Activated CD4-positive, alpha-beta T cell treated with anti-CD3 and anti-CD28 coated beads for 1 hour (primary cell): ENCODE measurements at places on chromosomes 11 and 22.

DNA sequence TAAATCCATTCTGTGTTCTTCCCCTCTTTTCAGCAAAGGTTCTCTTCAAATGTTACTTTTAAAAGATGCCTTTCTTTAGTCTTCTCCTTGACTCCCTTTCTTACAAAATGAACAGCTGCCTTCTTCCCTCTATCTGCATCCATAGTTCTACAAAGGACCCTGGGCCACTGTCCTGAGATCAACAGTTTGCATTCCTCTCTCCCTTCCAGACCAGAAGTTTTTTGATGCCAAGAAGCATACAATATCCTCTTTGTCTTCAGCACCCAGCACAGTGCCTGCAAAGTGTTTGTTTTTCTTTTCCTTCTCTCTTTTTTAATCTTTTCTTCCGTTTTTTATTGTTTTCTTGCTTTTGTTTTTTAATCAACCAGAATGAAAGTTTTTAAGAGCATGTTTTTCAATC lies 183.5 kb upstream of the SNX19 start:
- no peak for DNase-seq

DNA sequence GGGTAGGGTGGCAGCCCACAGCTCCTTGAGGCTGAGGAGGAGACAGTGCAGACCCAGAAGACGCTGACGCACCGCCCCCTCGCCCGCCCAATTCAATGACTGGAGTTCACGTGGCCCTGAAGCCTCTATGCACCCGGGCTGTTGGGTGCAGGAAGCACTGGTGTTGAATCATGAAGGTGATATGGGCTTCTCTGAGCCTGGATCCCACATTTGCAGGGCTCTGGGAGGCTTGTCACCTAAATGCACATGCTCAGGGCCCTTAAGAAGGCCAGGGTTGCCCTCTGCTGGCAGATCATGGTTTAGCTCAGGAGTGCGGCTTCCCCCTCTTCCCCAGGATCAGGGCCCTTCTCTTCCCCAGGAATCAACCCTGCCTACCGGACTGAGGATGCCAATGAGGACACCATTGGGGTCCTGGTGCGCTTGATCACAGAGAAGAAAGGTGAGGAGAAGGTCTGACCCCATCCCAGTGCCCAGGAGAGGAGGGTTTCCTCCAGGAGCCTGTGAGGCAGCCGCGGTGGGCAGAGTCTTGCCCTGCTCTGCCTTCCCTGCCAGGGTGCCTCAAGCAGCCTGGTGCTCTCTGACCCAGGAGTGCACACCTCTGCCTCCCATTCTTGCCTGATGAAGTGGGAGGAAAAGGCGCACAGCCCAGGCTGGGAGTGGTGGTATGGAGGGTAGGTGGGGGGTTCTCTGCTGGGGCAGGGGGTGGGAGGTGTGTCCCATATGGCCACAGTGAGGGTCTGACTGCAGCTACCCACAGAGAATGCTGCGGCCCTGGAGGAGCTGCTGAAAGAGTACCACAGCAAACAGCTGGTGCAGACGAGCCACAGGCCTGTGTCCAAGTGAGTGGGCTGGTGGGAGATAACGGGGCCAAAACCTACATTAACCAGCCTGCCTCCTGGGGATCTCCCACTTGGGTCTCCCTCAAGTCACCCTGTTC lies 17.5 kb downstream of the RELT start:
- peak; percentile 47 for DNase-seq

- DNase-seq, result peak; percentile 54
These were observed 12.1 kb downstream of the GATD1 start for GRCh38 chr11:765025-765801.

- no peak for DNase-seq
These were observed 2.1 kb downstream of the UBE2L3 start for GRCh38 chr22:21569459-21570170.

DNA sequence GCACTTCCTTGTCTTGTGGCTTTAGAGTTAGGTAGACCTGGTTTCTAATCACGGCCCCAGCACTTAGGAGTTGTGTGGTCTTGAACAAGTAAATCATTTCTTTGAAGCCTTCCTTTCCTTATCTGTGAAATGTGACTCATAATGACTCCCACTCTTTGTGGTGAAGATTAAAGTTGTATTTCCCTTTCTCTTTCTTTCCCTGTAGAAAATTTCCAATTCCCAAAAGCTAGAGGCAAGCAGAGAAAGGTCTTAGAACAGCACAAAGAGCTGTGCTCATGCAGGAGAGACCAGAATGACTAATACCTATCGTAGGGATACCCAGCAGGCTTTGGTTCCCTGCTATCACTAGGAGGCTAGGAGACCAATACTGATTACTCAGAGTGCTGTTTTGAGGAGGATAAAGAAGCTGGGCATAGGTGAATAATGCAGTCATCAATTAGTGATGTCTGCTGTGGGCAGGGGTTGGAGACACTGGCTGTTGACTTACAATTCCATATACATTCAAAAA lies 270.7 kb upstream of the SYN3 start:
- no peak for DNase-seq

GRCh38 chr22:31248138-31248745 lies 36.1 kb downstream of the LIMK2 start:
- peak; percentile 47 for DNase-seq

DNA sequence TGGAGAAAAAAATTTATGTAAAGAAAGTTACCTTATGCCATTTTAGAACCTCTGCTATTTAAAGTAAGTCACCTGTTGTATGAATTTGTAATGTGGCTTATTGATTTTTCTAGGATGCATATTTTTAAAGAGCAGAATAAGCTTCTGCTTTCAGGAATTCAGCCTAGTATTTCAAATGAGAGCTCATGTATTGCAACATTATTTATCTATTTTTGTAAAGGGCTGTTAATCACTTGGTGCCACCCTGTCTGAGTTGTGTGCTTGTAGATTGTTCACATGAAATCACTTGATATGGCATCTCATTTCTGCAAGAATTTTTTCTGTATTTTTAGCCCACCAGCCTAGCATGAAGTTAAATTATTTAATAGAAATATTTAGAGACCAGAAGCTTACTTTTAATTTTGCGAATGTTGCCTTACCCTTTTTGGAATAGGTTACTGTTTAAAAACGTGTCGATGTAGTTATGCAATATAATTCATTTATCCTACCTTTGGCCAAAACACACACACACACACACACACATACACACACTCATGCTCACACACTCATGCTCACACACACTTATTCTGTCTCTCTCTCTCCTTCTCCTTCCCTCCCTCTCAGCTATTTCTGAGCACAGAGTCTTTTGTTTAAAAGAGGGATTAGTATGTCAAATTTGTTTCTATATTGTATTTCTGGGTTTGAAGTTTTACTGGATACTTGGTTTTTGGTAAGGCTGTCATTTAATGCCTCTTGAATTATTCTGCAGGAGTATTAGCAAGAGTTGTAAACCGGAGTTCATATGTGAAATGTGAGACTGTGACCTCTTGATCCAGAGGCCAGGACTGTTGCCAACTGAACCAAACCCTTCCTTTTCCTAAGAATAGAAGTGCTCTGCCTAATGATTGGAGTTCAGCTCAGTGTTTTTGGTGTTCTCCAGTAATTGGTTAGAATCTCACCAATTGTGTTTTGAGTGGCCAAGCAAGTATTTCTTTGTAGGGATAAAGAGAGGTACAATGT lies 34.4 kb downstream of the YAP1 start:
- DNase-seq, result no peak

DNA sequence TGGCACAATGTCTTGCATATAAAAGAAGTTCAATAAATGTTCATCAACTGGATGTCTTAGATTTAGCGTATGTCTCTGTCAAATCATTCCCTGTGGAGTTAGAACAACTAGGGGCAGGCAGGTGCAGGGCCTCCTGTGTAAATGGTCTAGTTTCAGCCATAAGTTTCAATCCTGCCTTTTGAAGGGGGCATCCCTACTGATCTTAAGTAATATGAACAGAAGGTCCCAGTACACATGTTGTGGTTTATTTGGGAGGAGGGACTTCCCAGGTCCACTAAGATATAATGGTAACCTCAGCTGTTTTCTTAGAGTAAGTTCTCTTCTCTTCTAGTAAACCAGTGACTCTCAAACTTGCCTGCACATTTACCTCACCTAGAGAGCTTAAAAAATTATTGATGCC lies 19.8 kb downstream of the TTC12 start:
- DNase-seq, result no peak

DNA sequence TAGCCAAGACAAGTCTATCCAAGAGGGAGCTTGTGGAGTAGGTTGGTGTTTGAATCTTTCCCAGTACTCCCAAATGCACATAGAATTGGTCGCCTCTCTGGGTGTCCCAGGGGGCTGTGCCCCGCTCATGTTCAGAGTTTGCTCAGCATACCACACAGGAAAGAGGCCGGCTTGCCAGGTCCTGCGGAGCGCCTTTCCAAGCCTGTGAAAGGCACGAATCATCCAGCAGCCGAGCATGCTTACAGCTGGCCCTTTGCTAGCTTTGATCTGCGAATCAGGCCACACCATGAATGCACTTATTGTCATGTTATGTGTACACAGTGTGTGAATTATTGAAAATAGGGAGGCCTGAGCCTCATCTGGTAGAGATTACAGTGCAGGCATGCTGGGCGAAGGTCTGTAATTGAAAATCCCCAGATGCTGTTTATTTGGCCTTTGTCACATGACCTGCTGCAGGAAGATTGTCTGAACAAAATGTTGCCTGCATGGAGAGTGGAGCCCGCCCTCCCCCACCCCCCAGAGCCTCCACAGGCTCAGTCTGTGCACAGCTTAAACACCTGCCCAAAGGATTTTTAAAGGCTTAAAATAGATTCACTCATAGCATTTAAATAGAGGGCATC lies 163.3 kb upstream of the RASSF10 start:
- DNase-seq, result no peak

GRCh38 chr11:102527684-102528083 lies 2.9 kb downstream of the MMP7 start:
- DNase-seq, result no peak

- DNase-seq, result no peak
These were observed 1234.0 kb downstream of the TBC1D22A start for GRCh38 chr22:47996446-47996857.

- no peak for DNase-seq
These were observed 922.1 kb downstream of the OPCML start for GRCh38 chr11:132610216-132610615.

GRCh38 chr11:1894759-1895158 lies 3.1 kb upstream of the PRR33 start:
- DNase-seq, result no peak

GRCh38 chr11:75558939-75559843 lies 2.9 kb upstream of the SERPINH1 start:
- DNase-seq, result no peak

DNA sequence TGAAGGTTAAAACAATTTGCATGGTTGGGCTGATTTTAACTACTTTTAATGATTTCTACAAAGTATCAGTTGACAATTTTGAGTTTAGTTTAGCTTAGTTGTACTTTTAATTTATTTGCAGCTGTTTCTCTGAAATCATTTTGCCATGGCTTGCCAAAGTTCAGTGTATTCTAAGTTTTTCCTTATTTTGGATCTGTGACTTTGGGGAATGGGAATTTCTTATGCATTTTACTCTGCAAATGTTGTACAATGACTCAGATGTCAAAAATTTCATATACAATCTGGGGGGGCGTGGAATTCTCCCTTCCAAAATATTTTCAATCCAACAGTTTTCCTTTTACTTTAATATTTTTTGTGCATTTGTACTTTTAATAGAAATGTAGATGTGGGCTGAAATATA lies 8.9 kb upstream of the DCHS1 start:
- no peak for DNase-seq

GRCh38 chr11:79428406-79428805 lies 12.4 kb downstream of the TENM4 start:
- DNase-seq, result no peak
